ENCODE measurements at places on chromosomes 5 and 9.

GRCh38 chr5:66516550-66516949, 79.6 kb upstream of the MAST4 start:
- DNase-seq = no peak

DNA sequence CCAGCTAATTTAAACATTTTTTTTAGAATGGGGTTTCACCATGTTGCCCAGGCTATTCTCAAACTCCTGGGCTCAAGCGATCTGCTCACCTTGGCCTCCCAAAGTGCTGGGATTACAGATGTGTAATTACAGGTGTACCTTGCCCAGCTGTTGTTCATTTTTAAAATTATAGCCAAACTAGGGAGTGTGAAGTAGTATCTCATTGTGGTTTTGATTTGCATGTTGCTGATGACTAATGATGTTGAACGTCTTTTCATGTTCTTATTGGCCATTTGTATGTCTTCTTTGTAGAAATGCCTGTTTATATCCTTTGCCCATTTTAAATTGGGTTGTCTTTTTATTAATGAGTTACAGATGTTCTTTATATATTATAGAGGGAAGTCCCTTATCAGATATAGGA, 31.5 kb downstream of the EHMT1 start:
- DNase-seq = no peak

DNA sequence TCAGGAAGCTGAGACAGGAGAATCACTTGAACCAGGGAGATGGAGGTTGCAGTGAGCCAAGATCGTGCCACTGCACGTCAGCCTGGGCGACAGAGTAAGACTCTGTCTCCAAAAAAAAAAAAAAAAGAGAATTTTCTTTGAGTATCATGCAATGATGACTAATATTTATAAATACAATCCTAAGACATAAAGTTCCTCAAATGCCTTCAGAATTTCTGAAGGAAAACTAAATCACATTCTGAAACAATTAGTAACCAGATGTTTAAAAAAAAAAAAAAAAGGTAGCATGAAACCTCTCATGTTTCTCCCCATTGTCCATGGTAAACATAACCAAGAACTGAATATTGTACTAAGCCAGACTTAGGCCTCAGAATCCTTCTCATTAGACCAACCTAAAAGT, 23.1 kb downstream of the MLLT3 start:
- DNase-seq = no peak

GRCh38 chr5:11494340-11494739, 409.9 kb downstream of the CTNND2 start:
- no peak for DNase-seq

All from lower leg skin (tissue), 4 donors.